HCEC 1CT (cell line): ENCODE measurements at places on chromosomes 4 and X.
A peak's percentile ranks its signal among the peaks of the same experiment; 100 is the strongest.

DNA sequence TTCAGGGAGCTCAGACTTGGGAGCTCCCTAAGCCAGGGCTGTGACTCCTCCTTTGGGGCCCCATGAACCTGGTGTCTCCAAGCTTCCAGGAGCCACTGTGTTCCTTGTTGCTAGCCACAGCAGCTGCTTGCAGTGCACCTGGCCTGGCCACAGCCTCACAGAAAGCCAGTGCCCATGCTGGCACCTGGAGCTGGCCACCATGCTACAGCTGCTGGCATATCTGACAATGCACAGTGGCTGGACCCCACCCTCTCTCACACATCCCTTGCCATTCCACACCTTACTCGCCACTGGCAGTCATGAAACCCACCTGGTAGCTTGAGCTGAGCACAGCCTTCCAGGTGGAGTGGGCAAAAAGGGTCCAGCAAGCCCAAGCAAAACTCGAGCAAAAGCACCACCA, 441.7 kb downstream of the ARAP2 start:
- no peak for DNase-seq

GRCh38 chr4:38949411-38950051, 81.9 kb downstream of the FAM114A1 start:
- peak; percentile 9 for DNase-seq

DNA sequence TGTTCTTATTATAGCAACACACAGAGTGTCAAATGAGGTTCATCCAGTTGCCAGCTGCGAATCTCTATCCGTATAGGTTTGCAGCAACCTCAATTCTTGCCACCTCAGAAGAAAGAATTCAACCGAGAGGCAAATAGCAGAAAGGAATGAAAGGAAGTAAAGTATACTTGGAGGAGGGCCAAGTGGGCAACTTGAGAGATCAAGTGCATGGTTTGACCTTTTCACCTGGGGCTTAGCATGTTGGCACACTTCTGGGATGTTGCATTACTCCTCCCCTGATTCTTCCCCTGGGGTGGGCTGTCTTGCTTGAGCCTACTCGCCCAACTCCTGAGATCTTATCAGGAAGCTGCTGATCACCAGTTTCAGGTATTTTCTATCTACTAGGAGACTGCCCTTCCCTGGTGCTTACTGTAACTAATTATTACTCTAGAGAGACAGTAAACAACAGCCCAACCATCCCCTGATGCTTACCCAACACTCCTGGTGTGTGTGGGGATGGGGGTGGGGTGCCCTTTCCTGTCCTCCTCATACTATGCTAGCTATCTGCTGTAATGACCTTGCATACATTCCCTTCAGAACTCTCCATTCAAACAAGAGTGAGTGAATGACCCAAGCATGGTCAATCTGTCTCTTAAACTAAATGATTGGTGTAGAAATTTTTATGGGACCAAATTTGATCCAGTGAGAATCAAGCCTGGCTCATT, 7.3 kb upstream of the TMEM33 start:
- DNase-seq = no peak

GRCh38 chrX:68725756-68726365, 78.4 kb downstream of the STARD8 start:
- DNase-seq = no peak

DNA sequence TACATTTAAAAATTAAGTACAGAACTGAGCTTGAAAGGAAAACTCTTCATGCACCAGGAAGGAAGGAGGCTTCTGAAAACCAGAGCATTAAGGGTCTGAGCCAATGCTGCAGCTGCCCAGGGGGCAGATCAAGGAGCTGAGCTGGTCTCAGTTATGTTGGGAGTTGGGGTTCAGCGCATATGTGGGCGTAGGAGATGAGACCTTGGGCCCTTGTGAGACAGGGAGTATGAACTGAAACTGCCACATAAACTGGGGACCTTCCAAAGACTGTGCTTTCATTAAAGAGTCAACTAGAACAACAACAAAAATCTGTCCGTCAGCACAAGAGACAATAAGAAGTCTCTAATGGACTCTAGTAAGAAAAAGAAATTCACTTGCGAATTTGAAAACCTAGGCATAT, 226.9 kb downstream of the STK32B start:
- no peak for DNase-seq

- no peak for DNase-seq
These were observed 30.3 kb upstream of the SLC2A9 start for GRCh38 chr4:10051517-10052135.

DNA sequence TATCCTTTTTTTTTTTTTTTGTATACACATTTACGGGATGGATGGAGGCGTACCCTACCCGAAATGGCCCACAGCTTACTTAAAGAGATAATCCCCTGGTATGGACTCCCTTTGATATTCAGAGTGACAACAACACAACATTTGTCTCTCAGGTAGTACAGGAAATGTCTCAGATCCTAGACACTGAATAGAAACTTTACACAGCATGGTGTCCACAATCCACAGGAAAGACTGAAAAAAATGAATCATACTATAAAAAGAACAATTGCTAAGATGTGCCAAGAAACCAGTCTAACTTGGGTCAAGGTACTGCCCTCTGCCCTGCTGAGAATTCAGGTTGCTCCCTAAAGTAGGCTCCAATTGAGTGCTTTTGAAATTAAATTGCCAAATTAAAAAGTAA, 100.8 kb upstream of the LANCL3 start:
- DNase-seq = no peak

DNA sequence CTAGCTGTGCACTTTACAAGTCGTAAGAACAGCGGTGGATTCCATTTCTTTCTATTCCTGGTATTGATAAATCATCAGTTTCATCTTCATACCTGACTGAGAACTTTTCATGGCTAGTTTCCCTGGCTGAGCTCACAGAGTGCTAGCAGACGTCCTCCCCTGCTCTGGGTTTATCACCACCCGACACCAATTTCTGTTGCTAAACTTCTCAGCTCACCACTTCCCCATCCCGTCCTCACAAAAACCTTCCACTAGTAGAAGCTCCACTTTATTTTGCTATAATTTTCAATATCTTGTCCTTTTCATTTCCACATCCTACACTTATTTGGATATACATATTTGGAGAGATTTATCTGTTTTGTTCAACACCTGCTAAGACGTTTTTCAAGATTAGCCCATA, 869.4 kb upstream of the FRG1 start:
- DNase-seq = no peak

- no peak for DNase-seq
These were observed 88.6 kb downstream of the APBB2 start for GRCh38 chr4:41125558-41126311.

- DNase-seq = no peak
These were observed 144.5 kb upstream of the DIAPH2 start for GRCh38 chrX:96540111-96540631.

- DNase-seq = no peak
These were observed 725.4 kb downstream of the PCDH7 start for GRCh38 chr4:31445526-31445925.

- peak; percentile 30 for DNase-seq
These were observed 737 bp downstream of the FGF2 start for GRCh38 chr4:122827258-122827878.

DNA sequence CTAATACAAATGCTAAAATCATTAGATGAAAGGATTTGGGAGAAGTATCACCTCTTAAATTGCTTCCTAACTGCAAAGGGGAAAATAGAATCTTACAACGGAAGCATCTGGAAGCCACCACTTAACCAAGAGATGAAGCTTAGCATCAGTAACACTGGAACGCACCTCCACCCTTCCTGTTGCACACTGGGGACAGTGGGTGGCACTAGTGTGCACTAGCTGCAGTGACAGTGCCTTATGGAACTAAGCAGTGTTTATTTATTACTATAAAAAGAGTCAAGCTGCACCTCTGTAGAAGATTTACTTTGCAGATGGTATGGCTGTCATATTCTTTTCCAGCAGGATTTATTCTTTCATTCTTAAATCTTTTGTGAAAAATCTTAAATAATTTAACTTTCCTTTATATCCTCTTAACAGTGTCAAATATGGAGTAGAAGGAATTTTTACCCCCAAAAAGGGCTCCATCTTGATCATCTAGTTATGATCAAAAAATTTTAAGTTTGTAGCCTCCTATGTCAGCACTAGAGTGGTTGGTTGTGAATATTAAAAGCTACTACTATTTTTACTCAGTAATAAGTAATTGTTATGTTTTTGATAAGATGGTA, 76.7 kb downstream of the SCD5 start:
- peak; percentile 6 for DNase-seq

DNA sequence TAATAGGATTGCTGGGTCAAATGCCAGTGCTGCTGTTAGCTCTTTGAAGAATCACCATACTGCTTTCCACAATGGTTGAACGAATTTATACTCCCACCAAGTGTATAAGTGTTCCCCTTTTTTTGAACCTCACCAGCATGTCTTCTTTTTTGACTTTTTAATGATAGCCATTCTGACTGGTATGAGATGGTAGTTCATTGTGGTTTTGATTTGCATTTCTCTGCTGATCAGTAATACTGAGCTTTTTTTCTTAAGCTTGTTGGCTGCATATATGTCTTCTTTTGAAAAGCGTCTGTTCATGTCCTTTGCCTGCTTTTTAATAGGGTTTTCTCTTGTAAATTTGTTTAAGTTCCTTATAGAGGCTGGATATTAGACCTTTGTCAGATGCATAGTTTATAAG, 14.8 kb downstream of the USP38 start:
- DNase-seq = no peak

DNA sequence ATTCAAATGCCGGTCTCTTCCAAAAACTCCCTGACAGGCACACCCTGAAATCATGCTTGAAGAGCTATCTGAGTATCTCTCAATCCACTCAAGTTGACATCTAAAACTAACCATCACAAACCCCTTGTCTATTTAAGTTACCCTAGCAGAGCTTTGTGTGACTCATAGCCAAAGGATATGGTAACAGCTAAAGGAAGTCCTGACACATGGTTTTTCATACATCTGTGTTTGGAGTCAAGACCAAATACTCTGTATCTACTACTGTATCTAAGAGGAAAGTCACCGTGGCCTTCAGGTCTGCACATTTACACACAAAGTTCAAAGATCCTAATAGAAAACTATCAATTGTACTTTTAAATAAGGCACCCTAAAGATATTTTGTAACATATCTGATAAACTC, 239.6 kb upstream of the VCX start:
- peak; percentile 5 for DNase-seq

- no peak for DNase-seq
These were observed 117.2 kb downstream of the PRSS12 start for GRCh38 chr4:118235566-118236120.

DNA sequence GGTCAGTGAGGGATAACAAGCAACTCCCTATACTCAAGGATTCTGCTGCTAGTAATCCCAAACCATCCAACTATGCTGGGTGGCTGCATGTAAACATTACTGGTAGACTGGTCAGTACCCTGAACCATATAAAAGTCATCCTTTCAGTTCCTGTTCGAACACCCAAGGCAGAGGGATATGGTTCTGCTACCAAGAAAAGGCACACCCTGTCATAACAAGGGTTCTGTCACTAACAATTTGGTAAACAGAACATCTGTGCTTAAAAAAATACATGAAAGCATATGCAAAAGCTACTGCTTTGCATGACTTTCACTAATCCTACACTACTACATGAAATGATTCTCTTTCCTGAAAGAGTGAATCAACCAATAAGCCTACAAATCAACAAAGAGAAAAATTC, 76.8 kb upstream of the MCF2 start:
- DNase-seq = no peak

DNA sequence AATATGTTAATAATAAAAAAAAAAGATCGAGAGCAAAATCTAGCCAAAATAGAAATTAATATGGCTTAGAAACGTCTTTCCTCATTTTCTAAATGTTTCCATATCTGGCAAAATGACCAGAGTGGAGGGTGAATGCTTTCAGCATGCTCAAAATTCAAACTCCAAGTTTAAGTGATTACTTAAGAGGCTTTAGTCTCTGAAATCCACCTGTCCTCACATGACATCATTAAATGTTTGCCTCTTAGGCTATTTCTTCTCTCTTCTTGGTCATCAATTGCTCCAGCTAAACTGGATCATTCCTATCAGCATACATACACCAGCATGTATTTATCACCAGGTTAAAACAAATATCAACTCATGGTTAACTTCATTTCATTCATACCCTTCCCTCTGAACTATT, 54.5 kb upstream of the ATXN3L start:
- DNase-seq = no peak

DNA sequence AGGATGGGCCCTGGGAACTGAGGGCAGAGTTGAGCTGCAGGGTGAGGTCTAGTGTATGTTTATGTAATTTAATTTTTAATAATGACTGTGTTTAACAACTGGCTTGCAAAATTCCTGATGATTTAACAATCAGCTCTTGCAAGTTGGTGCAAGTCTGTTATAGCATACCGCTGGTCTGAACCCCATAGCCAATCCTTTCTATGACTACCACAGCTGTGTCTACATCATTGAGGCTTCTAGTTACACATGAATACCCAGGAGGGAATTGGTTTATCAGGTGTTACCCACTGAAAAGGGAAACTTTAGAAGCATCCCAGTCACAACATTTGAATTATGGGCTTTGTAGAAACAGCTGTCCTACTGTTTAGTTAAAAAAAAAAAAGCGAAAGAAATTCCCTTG, 38.3 kb downstream of the SUPT20HL1 start:
- no peak for DNase-seq

GRCh38 chrX:21153033-21153432, 221.2 kb upstream of the CNKSR2 start:
- no peak for DNase-seq

DNA sequence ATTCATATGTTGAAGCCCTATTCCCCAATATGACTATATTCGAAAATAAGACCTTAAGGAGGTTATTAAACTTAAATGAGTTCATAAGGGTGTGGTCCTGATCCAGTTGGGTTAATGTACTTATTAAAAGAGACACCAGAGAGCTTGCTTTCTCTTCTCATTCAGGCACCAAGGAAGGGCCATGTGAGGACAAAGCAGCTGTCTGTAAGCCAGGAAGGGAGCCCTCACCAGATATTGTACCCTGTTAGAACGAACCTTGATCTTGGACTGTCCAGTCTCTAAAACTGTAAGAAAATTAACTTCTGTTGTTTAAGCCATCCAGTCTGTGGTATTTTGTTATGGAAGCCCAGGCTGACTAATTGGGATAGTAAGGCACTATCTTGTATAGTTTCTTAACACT, 9.1 kb upstream of the YTHDC1 start:
- DNase-seq = no peak

GRCh38 chr4:167956676-167957075, 135.7 kb upstream of the ANXA10 start:
- DNase-seq = peak; percentile 47

DNA sequence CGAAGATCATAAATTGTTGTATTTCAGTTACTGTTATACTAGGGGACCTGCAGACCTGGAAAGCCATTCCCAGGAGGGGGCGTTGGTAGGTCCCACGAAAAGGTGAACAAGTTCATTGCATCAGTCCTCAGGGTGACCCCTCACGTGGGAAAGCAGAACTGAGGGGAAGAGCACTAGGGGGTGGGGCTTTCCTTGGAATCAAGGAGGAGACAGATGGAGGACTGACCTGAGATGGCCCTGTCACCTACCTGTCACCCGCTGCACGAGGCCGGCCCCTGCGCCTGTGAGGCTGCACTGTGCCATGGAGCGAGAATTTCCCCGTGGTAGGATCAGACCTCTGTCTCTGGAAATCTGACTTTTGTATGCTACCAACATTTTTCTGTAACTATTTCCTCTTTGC, 41.8 kb upstream of the CLDN24 start:
- DNase-seq = no peak

- DNase-seq = no peak
These were observed 94.9 kb downstream of the HDAC8 start for GRCh38 chrX:72477781-72478181.

- no peak for DNase-seq
These were observed 519.1 kb downstream of the IQCM start for GRCh38 chr4:149296503-149296902.
